ENCODE measurements at places on chromosomes 7 and 10. TPM values are rescaled to one million over a fixed set of nuclear protein-coding genes. Genes with fewer than 3 reads are reported as not detected.

DNA sequence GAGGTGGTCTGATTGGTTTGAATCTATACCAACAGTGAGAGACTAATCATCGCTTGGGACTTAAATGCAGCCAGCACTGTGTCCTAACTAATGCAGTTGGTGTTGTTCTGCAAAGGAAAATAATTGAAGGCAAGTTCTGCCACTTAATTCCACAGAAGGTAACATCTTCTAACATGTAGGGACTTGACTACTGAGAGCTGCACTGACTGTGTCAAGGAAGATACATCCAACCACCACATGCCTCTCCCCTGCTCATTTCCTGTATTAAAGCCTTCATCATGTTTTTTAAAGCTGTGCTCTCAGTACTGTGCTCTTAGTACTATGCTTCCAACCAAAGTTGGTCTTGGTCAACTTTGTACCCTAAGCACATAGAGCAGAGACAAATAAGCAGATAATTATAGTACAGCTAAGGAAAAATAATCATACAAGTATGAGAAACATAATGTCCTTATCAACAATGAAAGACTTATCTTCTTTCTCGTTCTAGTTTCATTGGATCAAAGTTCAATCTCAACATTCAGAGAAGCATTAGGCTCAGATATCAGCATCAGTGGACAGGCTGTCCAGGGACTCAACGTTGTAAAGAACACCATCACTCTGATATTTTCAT is 2.8 kb upstream of the CYP3A4 start:
- no peak for DNase-seq
- H3K4me1 ChIP-seq, result 0 out of 2 replicates have a peak, but pooled peaks cover 5% of the 10 kb centered on the region
- no peak overlapping the region for H3K27ac ChIP-seq
- no peaks in the 10 kb centered on the region for H3K27me3 ChIP-seq
- no peak overlapping the region for H3K4me3 ChIP-seq

GRCh38 chr10:104450954-104451353 is 97.3 kb downstream of the CFAP58 start:
- no peaks in the 10 kb centered on the region for H3K36me3 ChIP-seq
- H3K27ac ChIP-seq, result no peak overlapping the region
- no peaks in the 10 kb centered on the region for H3K27me3 ChIP-seq
- no peak overlapping the region for H3K4me3 ChIP-seq
- no peak for DNase-seq

GRCh38 chr10:94251568-94251967 is 111.2 kb downstream of the NOC3L start:
- H3K36me3 ChIP-seq, result no peaks in the 10 kb centered on the region
- no peak overlapping the region for H3K4me3 ChIP-seq
- H3K27ac ChIP-seq, result no peak overlapping the region

DNA sequence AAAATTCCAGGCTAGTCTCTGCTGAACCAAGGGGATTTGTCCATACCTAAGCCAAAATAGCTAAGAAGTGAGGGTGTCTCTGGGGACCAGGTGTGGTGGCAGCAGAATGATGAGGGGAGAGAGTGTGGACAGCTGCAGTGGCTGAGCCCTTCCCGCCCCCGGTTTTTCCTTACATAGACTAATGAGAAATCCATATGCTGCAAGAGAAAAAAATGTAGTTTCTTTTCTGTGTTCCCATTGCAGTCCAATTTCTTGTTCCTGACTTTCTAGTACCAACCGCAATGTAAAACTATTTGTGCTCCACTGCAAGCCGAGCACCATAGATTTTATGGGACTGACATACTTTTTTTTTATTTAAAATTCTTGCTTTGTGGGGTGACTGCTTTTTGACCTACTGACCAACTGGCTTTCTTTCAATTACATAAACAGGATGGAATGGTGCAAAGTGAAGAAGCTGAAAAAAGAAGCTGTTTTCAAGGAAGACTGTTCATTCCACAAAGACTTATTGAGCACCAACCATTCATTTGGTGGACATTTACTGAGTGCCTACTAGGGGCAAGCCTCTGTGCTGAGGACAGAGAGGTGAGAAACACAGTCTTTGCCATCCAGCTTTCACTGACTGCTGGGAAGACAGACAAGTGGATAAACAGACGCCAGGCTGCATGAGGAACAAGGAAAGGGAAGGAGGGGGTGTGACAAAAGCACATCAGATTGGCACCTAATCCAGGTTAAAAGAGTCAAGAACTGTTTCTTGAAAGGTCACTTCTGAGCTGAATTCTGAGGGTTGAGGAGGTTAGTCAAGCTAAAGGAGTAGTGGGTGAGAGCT is 9.8 kb downstream of the CEP41 start:
- peaks cover 14% of the 10 kb centered on the region for H3K36me3 ChIP-seq
- no peak overlapping the region for H3K4me3 ChIP-seq
- no peak for DNase-seq

The SEC24C gene
- total RNA-seq, result 83.1 TPM

GRCh38 chr7:70406186-70406949 is 725.6 kb upstream of the GALNT17 start:
- no peaks in the 10 kb centered on the region for H3K36me3 ChIP-seq
- DNase-seq, result no peak
- H3K4me3 ChIP-seq, result no peak overlapping the region

DNA sequence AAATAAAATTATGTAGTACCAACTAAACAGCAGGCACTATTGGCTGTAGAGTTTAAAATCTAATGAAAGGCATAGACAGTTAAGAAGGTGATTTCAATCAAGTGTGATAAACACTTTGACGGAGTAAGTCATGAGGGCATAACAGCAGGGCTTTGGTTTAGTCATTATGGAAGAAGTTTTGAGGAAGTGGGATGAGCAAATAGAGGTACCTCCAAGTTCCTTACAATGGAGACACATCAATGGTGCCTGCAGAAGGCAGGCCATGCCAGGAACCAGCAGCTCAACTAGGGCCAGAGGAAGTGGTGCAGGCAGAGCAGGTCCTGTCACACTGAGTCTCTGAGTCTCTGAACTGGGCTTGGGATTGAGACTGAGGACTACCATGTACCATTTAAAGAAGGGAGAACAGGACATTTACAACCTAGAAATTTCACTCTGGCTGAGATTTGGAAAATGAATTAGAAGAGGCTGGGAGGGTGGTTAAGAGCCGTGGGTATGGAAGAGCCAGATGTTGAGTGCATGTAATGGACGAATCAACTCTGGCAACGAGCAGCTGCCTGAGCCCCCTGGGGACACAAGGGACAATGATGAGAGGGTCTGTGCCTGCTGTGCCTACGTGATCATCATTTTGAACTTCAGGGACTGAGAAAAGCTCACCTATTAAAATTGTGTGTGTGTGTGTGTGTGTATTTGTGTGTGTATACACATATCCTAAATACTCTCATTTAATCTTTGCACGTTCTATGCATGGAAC is 208.7 kb upstream of the POM121L12 start:
- no peaks in the 10 kb centered on the region for H3K27me3 ChIP-seq
- H3K36me3 ChIP-seq, result no peaks in the 10 kb centered on the region
- no peak for DNase-seq
- H3K27ac ChIP-seq, result no peak overlapping the region
- no peaks in the 10 kb centered on the region for H3K4me1 ChIP-seq

DNA sequence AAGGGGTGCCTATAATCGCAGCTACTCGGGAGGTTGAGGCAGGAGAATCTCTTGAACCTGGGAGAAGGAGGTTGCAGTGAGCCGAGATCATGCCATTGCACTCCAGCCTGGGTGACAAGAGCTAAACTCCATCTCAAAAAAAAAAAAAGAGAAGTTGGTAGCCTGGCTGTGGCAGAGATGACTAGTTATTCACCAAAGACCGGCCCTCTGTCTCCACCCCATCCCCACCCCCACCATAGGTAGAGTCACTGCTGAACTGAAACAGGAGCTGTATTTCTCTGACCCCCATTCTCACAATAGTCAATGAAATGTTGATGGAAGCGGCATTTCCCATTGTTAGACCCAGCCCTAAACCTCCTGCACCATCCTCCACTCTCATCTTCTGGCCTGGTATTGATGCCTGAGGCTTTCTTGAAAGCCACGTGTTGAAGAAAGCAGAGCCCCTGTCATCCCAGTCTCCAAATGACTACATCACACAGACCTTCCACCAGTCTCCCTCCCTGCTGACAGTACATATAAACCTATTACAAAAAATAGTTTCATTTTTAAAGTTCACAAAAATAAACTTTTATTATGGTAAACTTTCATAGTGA is 9.4 kb upstream of the PIK3CG start:
- peaks cover 11% of the 10 kb centered on the region for H3K4me1 ChIP-seq
- H3K36me3 ChIP-seq, result no peaks in the 10 kb centered on the region
- DNase-seq, result no peak

The ADGRA1 gene
- total RNA-seq, result not detected

DNA sequence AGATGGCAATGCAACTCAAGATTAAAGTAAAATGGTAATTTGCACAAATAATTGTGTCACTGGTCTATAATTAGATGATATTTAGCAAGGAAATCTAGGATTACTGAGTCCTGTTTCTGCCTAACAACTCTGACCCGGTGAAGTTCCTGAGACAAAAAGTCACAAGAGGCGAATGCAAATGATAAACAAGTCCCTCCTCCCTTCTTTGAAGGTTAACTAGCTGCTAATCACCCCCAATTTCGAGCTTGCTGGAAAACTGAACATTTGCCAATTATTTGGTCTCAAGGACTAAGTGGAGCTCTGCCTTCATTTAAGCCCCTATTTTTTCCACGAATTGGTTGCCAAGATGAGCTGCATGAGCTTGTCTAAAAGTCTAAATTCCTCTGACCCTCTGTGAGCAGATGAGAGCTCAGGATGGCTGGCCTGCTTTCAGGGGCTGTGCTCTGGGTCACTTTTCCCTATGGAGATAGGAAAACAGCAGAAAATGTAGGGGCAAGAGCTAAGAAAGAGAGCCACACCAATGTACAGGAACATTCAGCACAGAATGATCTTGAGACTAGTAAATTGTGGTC is 127.3 kb downstream of the MBL2 start:
- H3K4me3 ChIP-seq, result no peak overlapping the region
- H3K4me1 ChIP-seq, result no peaks in the 10 kb centered on the region
- no peaks in the 10 kb centered on the region for H3K36me3 ChIP-seq

GRCh38 chr7:156198277-156198676 is 386.0 kb upstream of the SHH start:
- peaks cover 55% of the 10 kb centered on the region for H3K27me3 ChIP-seq
- DNase-seq, result no peak
- no peak overlapping the region for H3K27ac ChIP-seq
- H3K4me3 ChIP-seq, result no peak overlapping the region
- H3K36me3 ChIP-seq, result no peaks in the 10 kb centered on the region
- H3K4me1 ChIP-seq, result peaks cover 16% of the 10 kb centered on the region

GRCh38 chr7:26457696-26458327 is 166.2 kb downstream of the SNX10 start:
- no peak for DNase-seq
- H3K36me3 ChIP-seq, result no peaks in the 10 kb centered on the region
- H3K4me1 ChIP-seq, result peaks cover 4% of the 10 kb centered on the region
- no peaks in the 10 kb centered on the region for H3K27me3 ChIP-seq
- no peak overlapping the region for H3K27ac ChIP-seq
